CD4-positive, alpha-beta memory T cell (primary cell): ENCODE measurements at places on chromosomes 12 and 14. TPM values are rescaled to one million over a fixed set of nuclear protein-coding genes. Genes with fewer than 3 reads are reported as not detected.

TAS2R7 gene
- not detected for total RNA-seq

JKAMP gene
- 29.9 TPM for total RNA-seq

RGS6 gene
- 0.32 TPM for total RNA-seq

PRR4 gene
- 1.5 TPM for total RNA-seq
